ENCODE measurements at places on chromosomes 5 and 9. TPM values are rescaled to one million over a fixed set of nuclear protein-coding genes. Genes with fewer than 3 reads are reported as not detected.

The C1QTNF2 gene
- total RNA-seq = 1.5 TPM

The DIPK1B gene
- total RNA-seq = 16.4 TPM

GRCh38 chr9:75033791-75034473 lies 5.8 kb upstream of the CARNMT1 start:
- DNase-seq = no peak

The LMX1B gene
- total RNA-seq = 1.2 TPM

- DNase-seq = no peak
Observed at GRCh38 chr5:44574678-44575077, 185.5 kb upstream of the FGF10 start.

DNA sequence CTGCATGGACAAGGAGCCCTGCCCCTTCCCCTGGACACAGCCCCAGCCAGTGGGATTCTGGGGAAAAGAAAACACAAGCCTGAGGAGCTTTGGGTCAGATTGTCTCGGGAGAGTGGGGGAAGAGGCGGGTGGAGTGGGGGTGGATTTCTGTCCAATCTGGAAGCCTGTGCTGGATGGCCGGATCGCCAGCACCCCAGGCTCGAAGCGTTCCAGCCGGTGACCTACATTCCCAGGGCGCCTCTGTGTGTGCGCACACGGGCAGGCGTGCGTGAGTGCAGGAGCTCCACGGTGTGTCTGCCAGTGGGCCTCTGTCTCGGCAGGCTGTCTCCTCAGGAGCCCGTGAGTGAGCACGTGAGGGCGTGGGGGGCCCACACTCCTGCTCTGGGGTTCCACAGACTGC lies 74.3 kb upstream of the DAB2IP start:
- no peak for DNase-seq

The CBY3 gene
- total RNA-seq = not detected

GRCh38 chr5:134911285-134912206 lies 6.6 kb downstream of the PCBD2 start:
- no peak for DNase-seq

The NFIB gene
- 116 TPM for total RNA-seq

The RPL35 gene
- 752 TPM for total RNA-seq

- no peak for DNase-seq
Observed at GRCh38 chr9:98457726-98458370, 202.4 kb upstream of the TBC1D2 start.

DNA sequence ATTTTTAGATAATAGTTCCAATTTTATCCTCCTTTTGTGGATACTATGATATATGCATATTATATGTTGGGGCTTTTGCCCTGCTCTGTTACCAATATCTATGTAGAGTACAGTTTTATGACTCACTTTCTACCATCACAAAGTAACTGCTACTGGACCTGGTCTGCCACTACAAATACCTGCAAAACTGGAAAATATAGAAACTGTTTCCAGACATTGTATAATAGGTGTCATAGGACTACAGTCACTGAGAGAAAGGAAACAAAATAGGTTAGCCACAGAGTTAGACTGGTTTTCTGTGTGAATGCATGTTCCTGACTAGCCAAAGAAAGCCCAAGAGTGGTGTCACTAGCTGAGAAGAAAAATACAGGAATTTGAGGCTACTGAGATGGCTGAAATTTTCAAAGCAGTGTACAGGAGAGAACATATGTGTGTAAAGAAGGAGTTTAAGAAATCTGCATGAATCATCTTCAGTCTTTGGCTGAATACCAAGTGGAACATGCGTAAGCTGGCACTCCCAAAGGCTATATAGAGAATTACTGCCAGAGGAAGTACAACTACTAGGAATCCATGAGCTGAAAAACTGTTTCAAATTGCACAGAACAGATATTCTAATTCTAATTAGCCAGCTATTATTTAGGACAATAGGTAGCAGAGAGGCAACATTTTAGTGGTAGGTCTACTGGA lies 29.0 kb upstream of the FAM174A start:
- DNase-seq = no peak

DNA sequence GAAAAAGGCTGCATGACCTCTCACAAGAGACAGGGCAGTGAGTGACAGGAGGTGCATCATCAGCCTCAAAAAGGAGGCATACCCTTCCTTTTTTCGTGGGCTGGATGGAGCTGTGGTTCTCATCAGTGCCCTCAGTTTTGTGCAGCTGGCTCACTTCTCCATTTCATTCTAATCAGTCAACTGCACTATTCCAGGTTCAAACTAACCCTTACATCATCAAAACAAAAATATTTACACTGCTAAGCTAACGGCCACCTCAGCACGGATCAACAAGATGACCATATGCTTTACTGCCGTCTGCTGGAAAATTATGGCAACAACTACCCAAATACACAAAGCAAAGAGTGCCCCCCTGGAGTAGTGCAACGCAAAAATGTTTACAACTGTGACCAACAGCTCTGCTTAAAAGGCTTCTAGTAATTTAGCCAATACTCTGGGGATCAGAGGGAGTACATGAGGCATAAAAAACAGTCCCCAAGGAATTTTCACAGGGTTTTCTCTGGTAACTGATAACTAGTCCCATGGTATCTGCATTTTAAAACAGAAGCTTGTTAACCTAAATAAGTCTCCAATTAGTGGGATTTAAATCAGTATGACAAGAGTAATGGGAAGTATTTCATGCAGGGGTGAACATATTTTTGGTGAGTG lies 10.8 kb downstream of the KCNV2 start:
- DNase-seq = no peak

- DNase-seq = no peak
Observed at GRCh38 chr5:135606431-135606830, 27.6 kb upstream of the CXCL14 start.

DNA sequence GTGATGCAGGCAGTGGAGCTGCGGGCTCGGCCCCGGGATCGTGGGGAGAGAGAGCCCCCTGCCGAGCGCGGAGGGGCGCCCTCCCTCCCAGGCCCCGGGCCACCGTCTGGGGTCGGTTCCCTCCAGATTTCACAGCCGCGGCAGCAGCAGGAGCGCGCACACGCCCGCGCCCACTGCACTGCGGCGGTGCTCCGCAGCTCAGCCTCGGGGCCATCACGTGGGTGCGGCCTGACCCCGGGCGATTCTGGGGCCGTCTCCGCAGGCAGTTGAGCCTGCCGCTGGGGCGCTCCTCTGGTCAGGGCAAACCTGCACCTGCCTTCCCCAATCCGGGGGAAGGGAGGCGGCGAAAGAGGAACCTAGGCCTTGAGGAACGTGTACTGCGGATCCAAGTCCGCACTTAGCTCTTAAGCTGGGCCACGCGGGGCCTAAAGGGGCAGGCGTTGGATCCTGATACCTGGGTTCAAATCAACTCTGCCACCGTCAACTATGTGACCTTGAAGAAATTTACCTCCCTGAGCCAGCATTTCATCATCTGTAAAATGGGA lies 9.4 kb upstream of the DELE1 start:
- DNase-seq = peak; percentile 85

- DNase-seq = peak; percentile 89
Observed at GRCh38 chr9:110125207-110125751, 82.7 kb downstream of the C9orf152 start.

- DNase-seq = no peak
Observed at GRCh38 chr9:99054581-99054980, 50.3 kb upstream of the TGFBR1 start.

The ECSCR gene
- 21.4 TPM for total RNA-seq

DNA sequence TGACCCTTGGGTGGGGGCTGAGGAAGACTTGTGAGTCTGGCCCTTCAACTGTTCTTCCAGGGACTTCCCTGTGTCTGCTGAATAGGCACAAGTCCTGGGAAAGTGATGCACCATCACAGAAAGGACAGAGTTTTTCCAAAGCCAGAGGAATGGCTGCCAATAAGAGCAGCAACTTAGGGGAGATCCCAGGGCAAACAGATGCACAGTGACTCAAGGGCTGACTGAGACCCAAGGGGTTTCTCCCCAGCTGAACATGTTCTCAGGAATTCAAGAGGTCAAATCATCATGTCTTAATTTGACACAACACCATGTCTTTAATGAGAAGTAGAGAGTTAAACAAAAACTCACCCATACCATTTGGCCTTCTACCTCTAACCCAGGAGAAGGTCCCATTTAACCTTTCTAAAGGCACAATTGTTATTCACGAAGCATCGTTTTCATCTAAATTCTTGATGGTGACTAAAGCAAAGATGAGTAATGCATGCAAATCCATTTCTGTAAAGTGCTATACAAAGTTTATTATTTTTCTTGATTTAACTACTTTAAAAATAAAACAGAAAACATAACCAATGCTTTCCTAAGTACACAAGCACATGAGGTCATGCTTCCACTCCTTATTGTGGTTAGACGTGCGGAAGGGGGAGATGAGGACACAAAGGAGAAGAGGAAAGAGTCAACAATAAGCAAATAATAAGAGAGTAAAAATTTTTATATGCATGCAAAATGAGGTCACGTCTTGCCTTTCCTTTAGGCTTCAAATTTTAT lies 324.1 kb downstream of the PLK2 start:
- no peak for DNase-seq

The INSL6 gene
- not detected for total RNA-seq

GRCh38 chr5:10652151-10652550 lies 88.3 kb downstream of the ANKRD33B start:
- DNase-seq = no peak

The CER1 gene
- not detected for total RNA-seq

- DNase-seq = no peak
Observed at GRCh38 chr9:111000202-111000601, 38.1 kb downstream of the LPAR1 start.

The ECM2 gene
- total RNA-seq = 8.5 TPM

The ARL14EPL gene
- total RNA-seq = not detected

DNA sequence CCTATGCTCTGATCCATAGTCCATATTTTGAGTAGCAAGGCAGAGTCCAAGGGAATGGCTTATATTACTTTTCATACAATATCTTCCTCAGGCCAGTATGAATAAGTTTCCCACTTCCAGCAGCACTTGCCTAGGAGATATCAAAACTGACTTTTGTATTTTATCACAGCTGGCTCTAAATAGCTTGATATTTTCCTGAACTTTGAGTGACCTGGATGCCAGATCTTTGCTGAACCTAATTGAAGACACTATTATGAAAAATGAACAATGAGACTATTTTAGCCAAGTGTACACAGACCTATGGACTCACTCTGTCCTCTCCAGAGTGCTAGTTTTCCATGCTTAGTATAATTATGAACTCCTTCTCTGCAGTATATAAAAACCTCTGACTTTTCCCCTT lies 475.6 kb upstream of the PTGER4 start:
- no peak for DNase-seq

The PGM5 gene
- total RNA-seq = 151 TPM

- DNase-seq = no peak
Observed at GRCh38 chr5:97019435-97020117, 83.7 kb downstream of the LNPEP start.

The CAAP1 gene
- 7.3 TPM for total RNA-seq

The GGTA1 gene
- 27.9 TPM for total RNA-seq
